ENCODE measurements at places on chromosomes 7 and 10. TPM values are rescaled to one million over a fixed set of nuclear protein-coding genes. Genes with fewer than 3 reads are reported as not detected.

Gene RET
- total RNA-seq, result not detected

Gene ANKRD26
- total RNA-seq, result 8.2 TPM

Gene NANOS1
- 0.48 TPM for total RNA-seq

Gene FAM221A
- total RNA-seq, result 2.6 TPM

Gene GPC2
- total RNA-seq, result 6.5 TPM

Gene AGAP9
- total RNA-seq, result 4.3 TPM

Gene AOAH
- total RNA-seq, result 0.10 TPM

Gene SEC61G
- total RNA-seq, result 622 TPM

Gene MPP7
- total RNA-seq, result 0.86 TPM

Gene STK31
- total RNA-seq, result 0.33 TPM

Gene TWIST1
- under 0.01 TPM for total RNA-seq

Gene MRC1
- 0.38 TPM for total RNA-seq

Gene ASB4
- not detected for total RNA-seq

Gene MBL2
- total RNA-seq, result not detected

Gene LRRC4
- 2.3 TPM for total RNA-seq

Gene SPDYE11
- total RNA-seq, result not detected

Gene PLA2G12B
- not detected for total RNA-seq

Gene CNTNAP2
- not detected for total RNA-seq

Gene GSTO1
- total RNA-seq, result 274 TPM

Gene TMEM130
- not detected for total RNA-seq

Gene BUD23
- 35.4 TPM for total RNA-seq

Gene MYO1G
- 0.10 TPM for total RNA-seq

Gene CFTR
- not detected for total RNA-seq

Gene NCOA4
- 259 TPM for total RNA-seq

Gene TSPAN13
- total RNA-seq, result 29.7 TPM

Gene EGR2
- total RNA-seq, result 0.33 TPM

Gene COL13A1
- 16.7 TPM for total RNA-seq

Gene C10orf62
- 0.10 TPM for total RNA-seq

Gene CFAP46
- total RNA-seq, result 1.5 TPM

Gene SFXN4
- total RNA-seq, result 14.4 TPM

Gene CRTAC1
- total RNA-seq, result 3.4 TPM

Gene RNF32
- total RNA-seq, result not detected

Gene TMEM225B
- not detected for total RNA-seq

Gene DNAJC9
- 49.3 TPM for total RNA-seq

Gene PMS2
- 13.4 TPM for total RNA-seq

Gene KIAA1549
- 5.0 TPM for total RNA-seq

Gene BICC1
- 0.48 TPM for total RNA-seq

Gene NUTM2E
- total RNA-seq, result 0.38 TPM

Gene EBLN1
- not detected for total RNA-seq

Gene CCDC172
- not detected for total RNA-seq

Gene MSS51
- 1.6 TPM for total RNA-seq

Gene MKI67
- total RNA-seq, result 37.2 TPM

Gene GRM3
- total RNA-seq, result not detected

Gene PNLIP
- not detected for total RNA-seq

Gene ZSWIM8
- total RNA-seq, result 57.8 TPM

Gene CFAP70
- total RNA-seq, result 0.29 TPM

Gene EFCAB10
- total RNA-seq, result 0.29 TPM

Gene HOXA5
- 13.6 TPM for total RNA-seq

Gene GFRA1
- total RNA-seq, result 0.86 TPM

Gene SRGN
- total RNA-seq, result 765 TPM

Gene PNLIPRP2
- not detected for total RNA-seq

Gene PHKG1
- 0.33 TPM for total RNA-seq

Gene PRPS1L1
- total RNA-seq, result not detected
